CD4-positive, alpha-beta memory T cell (primary cell): ENCODE measurements at places on chromosomes 2 and 18. TPM values are rescaled to one million over a fixed set of nuclear protein-coding genes. Genes with fewer than 3 reads are reported as not detected.

DNA sequence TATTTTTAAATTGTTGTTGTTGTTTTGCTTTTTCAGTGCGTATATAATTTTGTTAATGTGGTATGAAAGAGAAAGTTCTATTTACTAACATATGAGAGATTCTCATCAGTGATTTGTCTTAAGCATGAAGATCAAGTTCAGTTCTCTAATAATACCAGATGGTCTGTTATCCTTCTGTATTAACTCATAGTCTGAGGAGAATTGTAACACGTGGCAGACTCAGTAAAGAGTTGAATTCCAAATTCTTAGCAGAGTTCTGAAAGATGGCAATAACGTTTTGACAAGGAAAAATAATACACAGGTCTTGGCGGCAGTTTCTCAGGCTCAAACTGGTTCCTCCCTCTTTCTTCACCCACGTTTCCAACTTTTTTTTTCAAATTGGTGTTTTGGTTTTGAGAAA, 17.2 kb upstream of the COL3A1 start:
- no peaks in the 10 kb centered on the region for H3K36me3 ChIP-seq
- no peak overlapping the region for H3K27ac ChIP-seq
- H3K27me3 ChIP-seq = no peaks in the 10 kb centered on the region

- H3K4me3 ChIP-seq = no peak overlapping the region
- no peaks in the 10 kb centered on the region for H3K4me1 ChIP-seq
- H3K27ac ChIP-seq = no peak overlapping the region
- H3K36me3 ChIP-seq = no peaks in the 10 kb centered on the region
- no peaks in the 10 kb centered on the region for H3K27me3 ChIP-seq
- DNase-seq = no peak
Measured at GRCh38 chr2:156165742-156166141, 166.8 kb downstream of the NR4A2 start.

DNA sequence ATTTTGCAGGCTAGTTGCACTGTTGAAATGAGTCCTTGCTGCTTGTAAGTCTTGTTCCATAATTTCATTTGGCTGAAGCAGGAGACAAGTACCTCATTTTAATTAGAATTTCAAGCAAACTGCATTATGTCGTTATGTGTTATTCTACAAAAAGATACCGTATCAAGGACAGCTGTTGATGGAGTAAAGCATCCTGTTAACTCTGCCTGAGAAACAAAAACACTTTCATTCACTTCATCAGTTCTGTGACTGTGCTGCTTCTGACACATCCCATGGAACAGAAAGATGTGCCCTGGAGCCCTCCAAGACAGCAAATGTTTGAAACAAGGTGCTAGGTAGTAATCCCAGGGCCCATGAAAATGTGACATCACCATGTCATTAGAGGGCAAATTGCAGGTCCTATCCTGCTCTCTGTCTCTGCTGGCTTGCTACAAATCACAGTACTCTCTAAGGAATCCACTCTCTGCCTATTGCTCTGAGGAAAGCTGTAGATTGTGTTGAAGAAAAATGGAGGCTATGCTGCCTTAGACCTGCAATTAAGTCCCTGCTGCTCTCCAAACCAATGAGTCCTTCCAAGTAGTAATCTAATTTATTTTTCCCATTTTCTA, 209.7 kb upstream of the PARD3B start:
- no peaks in the 10 kb centered on the region for H3K4me1 ChIP-seq
- no peaks in the 10 kb centered on the region for H3K27me3 ChIP-seq
- no peaks in the 10 kb centered on the region for H3K36me3 ChIP-seq
- no peak for DNase-seq
- H3K27ac ChIP-seq = no peak overlapping the region
- no peak overlapping the region for H3K4me3 ChIP-seq

GRCh38 chr2:207725873-207726578, 14.6 kb downstream of the CCNYL1 start:
- peak; percentile 13 for DNase-seq
- no peaks in the 10 kb centered on the region for H3K36me3 ChIP-seq
- peaks cover 18% of the 10 kb centered on the region for H3K4me1 ChIP-seq

SPC25 gene
- total RNA-seq = not detected
